ENCODE measurements at places on chromosomes 4 and X. TPM values are rescaled to one million over a fixed set of nuclear protein-coding genes. Genes with fewer than 3 reads are reported as not detected.

The ELF4 gene
- 13.1 TPM for total RNA-seq

DNA sequence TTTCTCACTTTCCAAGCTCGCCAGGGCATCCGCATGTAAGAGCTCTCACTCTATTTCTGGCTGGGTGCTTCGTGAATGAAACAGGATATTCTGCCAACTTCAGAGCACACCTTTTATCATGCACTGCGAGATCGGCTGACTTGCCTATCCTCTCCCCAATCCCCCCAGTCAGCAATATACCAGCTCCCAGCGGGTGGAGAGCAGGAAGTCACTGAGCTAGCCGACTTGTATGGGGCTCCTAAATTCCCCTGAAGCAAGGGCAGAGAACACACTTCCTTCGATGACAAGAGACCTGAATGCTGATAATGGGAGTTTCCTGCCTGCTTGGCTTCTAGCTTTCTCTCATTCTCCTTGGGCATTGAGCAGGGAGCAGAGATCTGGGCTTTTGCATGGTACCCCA lies 33.8 kb upstream of the MAMLD1 start:
- DNase-seq: no peak

- DNase-seq: peak; percentile 1
These were observed 128.3 kb downstream of the MAGEE1 start for GRCh38 chrX:76555816-76556215.

- DNase-seq: no peak
These were observed 73.9 kb downstream of the NSG1 start for GRCh38 chr4:4460759-4461158.

GRCh38 chrX:132776486-132777210 lies 181.8 kb downstream of the HS6ST2 start:
- no peak for DNase-seq

DNA sequence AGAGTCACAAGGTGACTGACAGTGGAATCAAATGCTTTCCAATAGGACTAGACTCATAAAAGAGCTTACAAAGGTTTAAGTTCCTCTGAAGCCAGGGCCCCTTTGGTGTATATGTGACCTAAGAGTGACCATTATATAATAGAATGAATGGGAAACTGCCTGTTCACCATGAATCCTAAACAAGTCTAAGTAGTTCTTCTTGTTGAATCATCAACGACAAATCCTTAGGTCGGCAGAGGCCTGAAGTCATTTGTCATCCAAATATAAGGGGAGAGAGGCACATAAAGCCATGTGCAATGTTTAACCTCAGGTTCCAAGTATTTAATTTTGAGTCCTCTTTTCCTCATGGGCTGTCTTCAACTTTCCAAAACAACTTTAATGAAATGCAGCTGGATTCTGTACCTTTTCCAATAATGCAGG lies 122.4 kb downstream of the RASL11B start:
- DNase-seq: peak; percentile 31

The ZNF630 gene
- total RNA-seq: not detected

- DNase-seq: peak; percentile 97
These were observed 120.9 kb downstream of the CHIC2 start for GRCh38 chr4:53943345-53944085.

DNA sequence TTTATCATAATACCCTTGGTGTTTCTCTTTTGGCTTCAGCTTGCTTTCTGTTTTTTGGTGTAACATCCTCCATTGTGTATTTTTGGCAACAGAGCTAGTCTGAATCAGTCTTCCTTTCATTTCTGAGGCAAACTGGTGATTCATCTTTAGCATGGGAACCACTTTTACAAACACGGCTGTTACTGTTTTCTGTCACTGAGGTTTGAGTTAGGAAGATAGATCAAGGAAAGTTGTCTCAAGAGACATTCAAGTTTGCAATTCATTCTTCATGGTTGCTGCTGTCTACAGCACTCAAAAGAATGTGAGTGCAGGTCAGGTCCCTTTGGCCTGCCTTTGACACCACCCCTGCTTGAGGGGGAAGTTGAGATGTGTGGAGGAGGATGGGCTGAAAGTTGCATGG lies 36.3 kb downstream of the IL21 start:
- DNase-seq: peak; percentile 87

DNA sequence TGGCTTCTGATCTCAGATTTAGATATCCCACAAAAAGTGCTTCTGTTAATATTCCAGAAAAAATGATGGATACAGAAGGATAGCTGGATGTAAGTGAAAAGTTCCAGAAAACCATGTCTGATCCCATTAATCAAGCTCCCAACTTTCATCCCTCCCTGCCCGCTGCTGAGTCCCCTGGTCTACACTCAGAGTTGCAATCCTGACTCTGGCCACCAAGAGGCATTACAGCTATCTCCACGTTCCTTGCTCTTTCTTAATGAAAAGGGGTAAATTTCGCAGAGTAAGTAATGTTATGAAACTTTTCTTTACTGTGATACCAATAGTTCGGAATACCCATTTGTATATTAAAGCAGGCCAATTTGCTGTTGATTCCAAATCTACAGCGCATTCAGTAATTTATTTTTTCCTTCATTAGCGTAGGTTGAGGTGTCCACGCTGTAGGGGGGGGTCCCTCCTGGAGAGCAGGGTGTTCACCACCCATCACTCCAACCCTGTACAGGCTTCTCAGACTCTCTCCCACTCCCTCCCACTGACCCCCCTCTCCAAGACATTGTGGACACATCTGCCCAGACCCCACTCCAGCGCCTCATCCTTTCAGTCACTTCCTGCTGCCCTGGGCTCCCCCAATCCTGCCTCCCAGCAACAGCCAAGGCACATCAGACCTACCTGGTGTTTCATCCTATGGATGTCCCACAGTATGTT lies 55.1 kb downstream of the RAB40A start:
- DNase-seq: no peak

- no peak for DNase-seq
These were observed 38.8 kb downstream of the FAT1 start for GRCh38 chr4:186684889-186685309.
